Esophagus muscularis mucosa (tissue), 4 donors: ENCODE measurements at places on chromosomes 1 and 21. TPM values are rescaled to one million over a fixed set of nuclear protein-coding genes. Genes with fewer than 3 reads are reported as not detected.

DNA sequence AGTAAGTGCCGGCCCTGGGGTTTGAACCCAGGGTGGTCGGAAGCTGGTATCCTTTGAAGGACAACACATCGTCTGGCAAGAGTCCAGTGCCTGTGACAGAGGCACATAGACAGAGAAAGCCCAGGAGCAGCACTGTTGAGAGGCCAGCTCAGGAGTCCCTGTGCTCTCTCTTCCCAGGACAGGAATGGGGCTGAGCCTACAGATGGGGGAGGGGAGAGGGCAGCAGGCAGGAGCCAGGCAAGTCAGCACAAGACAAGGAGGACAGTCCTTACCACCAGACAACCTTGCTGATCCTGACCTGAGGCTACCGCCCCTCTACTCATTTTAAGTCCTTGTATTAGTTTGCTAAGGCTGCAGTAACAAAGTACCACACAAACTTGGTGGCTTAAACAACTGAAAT, 27.7 kb upstream of the SYT6 start:
- H3K4me1 ChIP-seq: peaks cover 6% of the 10 kb centered on the region
- no peaks in the 10 kb centered on the region for H3K36me3 ChIP-seq
- H3K4me3 ChIP-seq: no peak overlapping the region

The MROH9 gene
- total RNA-seq: not detected

- H3K36me3 ChIP-seq: peaks cover 74% of the 10 kb centered on the region
- no peaks in the 10 kb centered on the region for H3K27me3 ChIP-seq
- H3K4me3 ChIP-seq: no peak overlapping the region
Measured at GRCh38 chr1:223772771-223773160, 60.4 kb downstream of the CAPN2 start.

The CD160 gene
- not detected for total RNA-seq

DNA sequence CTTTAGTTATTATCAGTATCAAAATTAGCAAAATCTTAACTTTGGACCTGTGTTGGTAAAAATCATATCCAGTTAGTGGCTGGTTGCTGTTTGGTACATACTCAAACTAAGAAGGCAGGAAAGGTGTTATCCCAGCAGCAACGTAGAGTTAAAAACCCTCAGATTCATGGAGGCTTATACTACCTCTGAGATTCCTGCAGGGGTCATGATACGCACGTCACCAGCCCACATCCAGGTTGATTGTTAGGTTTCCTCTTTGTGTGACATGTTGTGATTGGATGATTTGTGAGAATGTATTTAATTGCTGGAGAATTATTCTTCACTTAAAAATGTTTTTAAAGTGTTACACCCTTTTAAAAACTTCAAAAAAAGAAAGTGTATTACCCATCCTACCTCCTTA, 423.3 kb upstream of the ADGRL2 start:
- H3K27ac ChIP-seq: no peak overlapping the region
- no peak for DNase-seq
- H3K36me3 ChIP-seq: no peaks in the 10 kb centered on the region
- no peaks in the 10 kb centered on the region for H3K4me1 ChIP-seq
- no peaks in the 10 kb centered on the region for H3K27me3 ChIP-seq
- no peak overlapping the region for H3K4me3 ChIP-seq

GRCh38 chr1:205950280-205950679, 7.0 kb upstream of the SLC26A9 start:
- no peak overlapping the region for H3K27ac ChIP-seq
- H3K36me3 ChIP-seq: no peaks in the 10 kb centered on the region
- no peak overlapping the region for H3K4me3 ChIP-seq
- peaks cover 14% of the 10 kb centered on the region for H3K27me3 ChIP-seq

The CTSS gene
- 20.2 TPM for total RNA-seq

DNA sequence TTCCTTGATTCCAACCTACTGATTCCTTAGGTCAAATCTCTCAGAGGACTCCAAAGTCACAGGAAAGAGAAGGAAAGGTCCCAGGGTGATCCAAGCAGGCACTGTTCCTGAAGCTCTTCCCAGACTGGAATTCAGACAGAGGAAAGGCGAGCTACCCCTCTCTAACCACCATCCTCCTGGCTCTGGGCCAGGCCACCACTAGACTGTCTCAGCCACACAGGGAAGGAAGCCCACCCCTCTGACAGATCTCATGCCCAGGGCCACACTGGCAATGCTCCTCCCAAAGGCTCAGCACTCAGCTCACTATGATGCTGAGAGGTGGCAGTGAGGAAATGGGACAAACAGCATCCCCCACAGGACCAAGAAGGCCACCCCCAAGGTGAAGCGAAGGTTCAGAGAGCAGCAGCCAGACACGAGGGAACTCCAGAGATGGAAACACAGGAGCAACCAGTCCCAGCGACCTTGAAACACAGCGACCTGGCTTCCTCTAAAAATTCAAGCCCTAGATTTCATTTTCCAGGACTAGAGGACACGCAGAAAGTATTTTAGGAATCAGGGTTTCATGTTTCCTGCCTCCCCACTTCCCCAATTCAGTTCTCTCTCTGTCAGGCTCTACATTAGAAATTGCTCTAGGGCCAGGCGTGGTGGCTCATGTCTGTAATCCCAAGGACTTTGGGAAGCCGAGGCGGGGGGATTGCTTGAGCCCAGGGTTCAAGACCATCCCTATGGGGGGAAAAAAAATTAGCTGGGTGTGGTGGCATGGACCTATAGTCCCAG, 18.8 kb downstream of the PIK3C2B start:
- H3K4me1 ChIP-seq: peaks cover 56% of the 10 kb centered on the region
- H3K4me3 ChIP-seq: no peak overlapping the region
- no peaks in the 10 kb centered on the region for H3K27me3 ChIP-seq
- H3K36me3 ChIP-seq: no peaks in the 10 kb centered on the region
- H3K27ac ChIP-seq: no peak overlapping the region

DNA sequence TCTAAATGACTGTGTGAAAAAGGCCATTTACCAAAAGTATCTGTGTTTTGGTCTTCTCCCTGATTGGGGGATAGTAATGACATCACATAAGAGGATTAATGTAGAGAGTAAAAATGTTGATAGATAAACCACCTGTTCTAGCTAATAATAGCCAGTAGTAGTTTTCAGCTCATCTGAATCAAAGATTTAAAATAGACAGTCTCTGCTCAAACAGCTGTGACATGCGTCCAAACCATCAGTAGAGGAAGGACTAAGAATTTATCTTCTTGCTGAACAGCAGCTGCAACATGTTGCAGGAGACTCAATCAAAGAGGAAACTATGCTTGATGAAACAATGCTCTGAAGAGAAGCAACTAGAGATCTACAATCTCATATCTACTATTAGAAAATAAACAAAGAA, 21.4 kb downstream of the TMPRSS15 start:
- H3K4me1 ChIP-seq: no peaks in the 10 kb centered on the region
- no peak for DNase-seq
- H3K27ac ChIP-seq: no peak overlapping the region
- no peak overlapping the region for H3K4me3 ChIP-seq
- no peaks in the 10 kb centered on the region for H3K36me3 ChIP-seq

The RIIAD1 gene
- not detected for total RNA-seq

DNA sequence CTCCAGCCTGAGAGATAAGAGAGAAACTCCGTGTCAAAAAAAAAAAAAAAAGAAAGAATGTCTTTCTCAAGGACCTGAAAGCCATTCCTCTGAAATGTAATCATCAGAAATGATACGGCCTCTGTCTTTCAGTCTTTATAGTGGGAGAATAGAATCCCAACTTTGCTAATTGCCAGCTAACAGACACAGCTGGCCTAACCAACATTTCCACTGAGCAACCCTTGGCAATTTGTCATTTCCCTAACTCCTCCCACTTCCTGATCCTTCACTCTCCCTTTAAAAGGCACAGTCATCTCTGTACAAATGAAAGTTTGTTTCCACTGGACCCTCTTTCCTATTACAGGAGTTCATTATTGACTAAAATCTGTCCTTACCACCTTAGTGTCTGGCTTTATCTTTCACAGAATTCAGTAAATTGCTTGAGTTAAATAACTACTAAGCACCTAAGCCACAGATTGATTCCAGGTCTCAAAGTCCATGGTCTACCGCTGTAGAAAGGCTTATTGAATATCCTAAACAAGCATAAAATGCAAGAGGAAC, 4.3 kb upstream of the CBR1 start:
- peaks cover 20% of the 10 kb centered on the region for H3K4me1 ChIP-seq
- no peak overlapping the region for H3K4me3 ChIP-seq
- no peak for DNase-seq
- no peaks in the 10 kb centered on the region for H3K36me3 ChIP-seq

DNA sequence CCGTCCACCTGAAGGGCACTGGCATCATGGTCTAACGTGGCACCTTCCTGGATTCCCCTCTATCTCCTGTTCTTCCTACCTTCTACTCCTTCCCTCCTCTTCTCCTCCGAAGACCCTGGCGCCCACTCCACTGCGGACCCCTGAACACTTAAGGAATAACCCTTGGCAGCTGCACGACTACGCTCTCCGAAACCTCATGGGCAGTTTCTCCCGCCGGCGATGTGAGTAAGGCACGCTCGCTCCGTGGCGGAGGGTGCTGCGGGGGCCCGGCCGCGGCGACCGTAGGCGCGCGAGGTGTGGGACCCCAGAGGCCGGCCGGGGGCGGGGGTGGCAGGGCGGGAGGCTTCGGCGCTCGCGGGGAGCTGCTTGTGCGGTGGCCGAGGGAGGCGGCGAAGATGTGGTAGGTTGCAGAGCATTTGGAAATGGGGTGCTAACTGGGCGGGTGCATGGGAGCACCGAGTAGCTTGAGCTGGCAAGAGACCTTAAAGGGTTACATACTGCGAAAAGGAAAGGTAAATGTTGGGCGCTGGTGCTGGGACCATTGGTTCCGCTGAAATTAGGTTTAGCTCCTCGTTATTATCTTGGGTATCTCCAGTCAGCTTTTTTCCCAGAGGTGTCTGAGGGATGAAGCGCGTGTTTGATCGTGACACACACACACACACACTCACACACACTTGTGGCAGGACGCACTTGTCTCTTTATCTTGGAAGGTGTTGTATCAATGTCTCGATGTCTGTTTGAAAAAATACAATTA, 876 bp downstream of the LRRC7 start:
- H3K4me1 ChIP-seq: peaks cover 40% of the 10 kb centered on the region
- H3K4me3 ChIP-seq: peak overlapping the region; percentile 59
- no peak for DNase-seq
- H3K36me3 ChIP-seq: no peaks in the 10 kb centered on the region
- H3K27ac ChIP-seq: no peak overlapping the region

The NRAS gene
- 13.3 TPM for total RNA-seq

- H3K27ac ChIP-seq: peak overlapping the region; percentile 88
- H3K4me1 ChIP-seq: peaks cover 21% of the 10 kb centered on the region
- H3K36me3 ChIP-seq: no peaks in the 10 kb centered on the region
Measured at GRCh38 chr1:21175324-21175669, 1.4 kb downstream of the EIF4G3 start.

The ACOT11 gene
- 19.1 TPM for total RNA-seq

- no peaks in the 10 kb centered on the region for H3K36me3 ChIP-seq
- no peak for DNase-seq
- no peaks in the 10 kb centered on the region for H3K4me1 ChIP-seq
- H3K27me3 ChIP-seq: no peaks in the 10 kb centered on the region
Measured at GRCh38 chr1:246216906-246217305, 290.2 kb downstream of the SMYD3 start.

The IQGAP3 gene
- total RNA-seq: 1.1 TPM

DNA sequence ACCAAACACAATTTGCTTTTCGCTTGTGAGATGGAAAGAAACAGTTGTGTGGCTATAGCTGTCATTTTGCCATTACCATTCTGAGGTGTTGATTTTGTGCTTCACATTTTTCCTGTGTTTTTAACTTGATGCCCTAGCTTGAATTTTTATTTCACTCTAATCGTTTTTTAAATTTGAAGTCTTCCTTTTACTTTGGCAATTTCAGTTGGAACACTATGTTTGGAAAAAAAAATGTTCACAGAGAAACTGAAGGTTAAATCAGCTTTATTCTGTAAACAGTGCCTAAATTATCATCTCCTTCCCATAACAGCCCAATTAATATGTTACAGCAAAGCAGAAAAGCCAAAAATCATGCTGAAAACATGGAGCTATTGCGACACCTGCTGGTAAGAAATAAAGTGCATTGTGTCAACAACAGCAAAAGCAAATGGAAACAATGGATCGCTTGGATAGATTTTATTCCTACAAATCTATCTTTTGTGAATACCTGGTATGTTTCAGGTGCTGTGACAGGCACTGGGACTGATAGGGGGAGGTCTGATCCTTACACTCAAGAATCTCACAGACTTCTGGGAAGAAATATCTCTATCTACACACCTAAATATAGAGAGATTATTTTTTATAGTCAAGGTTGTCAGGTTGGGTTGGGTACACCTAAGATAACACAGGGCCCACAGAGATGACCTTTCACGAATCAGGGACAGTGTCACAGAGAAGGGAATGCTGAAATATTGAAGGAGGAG, 16.2 kb upstream of the ERICH3 start:
- no peak overlapping the region for H3K27ac ChIP-seq
- H3K4me3 ChIP-seq: no peak overlapping the region
- no peaks in the 10 kb centered on the region for H3K4me1 ChIP-seq
- H3K27me3 ChIP-seq: no peaks in the 10 kb centered on the region
- no peaks in the 10 kb centered on the region for H3K36me3 ChIP-seq

- H3K4me1 ChIP-seq: no peaks in the 10 kb centered on the region
- no peak overlapping the region for H3K4me3 ChIP-seq
- H3K27me3 ChIP-seq: no peaks in the 10 kb centered on the region
- DNase-seq: no peak
- H3K27ac ChIP-seq: no peak overlapping the region
- no peaks in the 10 kb centered on the region for H3K36me3 ChIP-seq
Measured at GRCh38 chr1:188420177-188420576, 1591.4 kb downstream of the PLA2G4A start.

- H3K4me1 ChIP-seq: peaks cover 38% of the 10 kb centered on the region
- H3K4me3 ChIP-seq: peak overlapping the region; percentile 89
- H3K27ac ChIP-seq: peak overlapping the region; percentile 97
- H3K36me3 ChIP-seq: no peaks in the 10 kb centered on the region
- DNase-seq: no peak
- no peaks in the 10 kb centered on the region for H3K27me3 ChIP-seq
Measured at GRCh38 chr1:222813866-222814535, 838 bp upstream of the DISP1 start.

- H3K4me3 ChIP-seq: peak overlapping the region; percentile 62
- H3K36me3 ChIP-seq: no peaks in the 10 kb centered on the region
- peak; percentile 96 for DNase-seq
- H3K27me3 ChIP-seq: no peaks in the 10 kb centered on the region
- H3K4me1 ChIP-seq: peaks cover 31% of the 10 kb centered on the region
- H3K27ac ChIP-seq: peak overlapping the region; percentile 45
Measured at GRCh38 chr1:40315239-40315794, 1.8 kb downstream of the COL9A2 start.

GRCh38 chr1:184802354-184803179, 47.9 kb upstream of the EDEM3 start:
- peaks cover 74% of the 10 kb centered on the region for H3K36me3 ChIP-seq
- no peaks in the 10 kb centered on the region for H3K27me3 ChIP-seq
- DNase-seq: no peak
- H3K4me1 ChIP-seq: peaks cover 17% of the 10 kb centered on the region

DNA sequence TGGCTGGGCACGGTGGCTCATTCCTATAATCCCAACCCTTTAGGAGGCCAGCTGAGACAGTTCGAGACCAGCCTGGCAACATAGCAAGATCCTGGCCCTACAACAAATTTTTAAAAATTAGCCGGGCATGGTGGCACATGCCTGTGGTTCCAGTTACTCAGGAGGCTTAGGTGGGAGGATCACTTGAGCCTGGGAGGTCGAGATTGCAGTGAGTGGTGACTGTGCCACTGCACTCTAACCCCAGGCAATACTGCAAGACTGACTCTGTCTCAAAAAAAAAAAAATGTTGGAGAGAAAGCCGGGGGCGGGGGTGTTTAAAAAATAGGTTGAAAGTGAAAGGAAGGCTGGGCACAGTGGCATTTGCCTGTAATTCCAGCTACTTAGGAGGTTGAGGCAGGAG, 16.5 kb downstream of the CLDN19 start:
- H3K27me3 ChIP-seq: no peaks in the 10 kb centered on the region
- H3K36me3 ChIP-seq: no peaks in the 10 kb centered on the region
- no peak overlapping the region for H3K27ac ChIP-seq
